ENCODE measurements at places on chromosomes 11 and 22.
A peak's percentile ranks its signal among the peaks of the same experiment; 100 is the strongest.

GRCh38 chr22:33272180-33272579 is 214.0 kb upstream of the SYN3 start:
- no peak for DNase-seq

DNA sequence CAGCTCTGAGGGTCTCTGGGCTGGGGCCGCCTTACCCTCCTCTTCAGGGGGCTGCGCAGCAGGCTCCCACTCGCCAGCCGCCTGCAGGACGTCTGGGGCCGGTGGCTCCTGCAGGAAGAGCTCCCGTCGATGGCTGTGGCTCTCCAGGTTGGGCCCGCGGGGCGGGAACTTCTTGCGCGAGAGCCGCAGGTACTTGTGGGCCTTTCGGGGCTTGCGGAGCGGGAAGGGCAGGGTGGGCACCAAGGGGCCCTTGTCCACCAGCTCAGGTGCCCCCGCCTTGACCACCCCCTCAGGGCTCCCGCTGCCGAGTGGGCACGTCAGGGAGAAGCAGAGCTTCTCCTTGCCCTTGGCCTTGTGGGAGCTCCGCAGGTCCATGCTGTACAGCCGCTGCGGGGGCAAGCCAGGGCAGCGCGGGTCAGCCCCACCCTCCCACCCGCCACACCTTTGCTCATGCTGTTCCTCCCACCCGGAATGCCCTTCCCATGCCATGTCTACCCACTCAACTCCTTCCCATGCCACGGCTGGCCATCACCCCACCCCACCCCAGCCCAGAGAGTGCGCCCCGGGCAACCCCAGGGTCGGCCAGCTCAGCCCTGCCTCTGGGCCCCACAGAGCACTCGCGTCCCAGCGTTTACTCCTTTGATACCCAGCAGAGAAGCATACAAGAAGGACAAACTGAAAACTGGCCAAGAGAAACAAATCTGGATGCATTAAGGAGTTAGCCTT is 18.0 kb downstream of the CBX7 start:
- DNase-seq: no peak

- DNase-seq: no peak
Measured at GRCh38 chr11:63920126-63920938, 3.4 kb upstream of the RCOR2 start.

- no peak for DNase-seq
Measured at GRCh38 chr11:26011474-26011873, 320.5 kb upstream of the ANO3 start.

DNA sequence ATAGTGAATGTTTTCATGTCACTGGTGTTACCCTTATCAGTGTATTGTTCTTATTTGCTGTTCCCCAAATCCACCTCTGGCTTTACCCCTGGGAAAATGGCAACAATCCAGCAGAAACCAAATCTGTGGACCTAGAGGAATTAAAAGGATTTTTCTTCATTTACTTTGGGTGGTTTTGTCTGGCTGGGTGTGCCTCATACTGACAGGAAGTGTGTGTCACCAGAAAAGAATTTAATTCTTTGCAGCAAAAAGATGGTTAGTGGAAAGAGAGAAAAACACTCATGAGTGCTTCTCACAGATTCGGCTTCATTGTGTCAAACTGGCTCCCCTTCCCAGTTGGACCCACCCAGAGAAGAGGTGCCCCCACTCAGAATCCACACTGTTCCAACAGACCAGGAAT is 38.9 kb downstream of the FZD4 start:
- DNase-seq: peak; percentile 62

GRCh38 chr11:32231909-32232493 is 141.1 kb downstream of the RCN1 start:
- peak; percentile 6 for DNase-seq

DNA sequence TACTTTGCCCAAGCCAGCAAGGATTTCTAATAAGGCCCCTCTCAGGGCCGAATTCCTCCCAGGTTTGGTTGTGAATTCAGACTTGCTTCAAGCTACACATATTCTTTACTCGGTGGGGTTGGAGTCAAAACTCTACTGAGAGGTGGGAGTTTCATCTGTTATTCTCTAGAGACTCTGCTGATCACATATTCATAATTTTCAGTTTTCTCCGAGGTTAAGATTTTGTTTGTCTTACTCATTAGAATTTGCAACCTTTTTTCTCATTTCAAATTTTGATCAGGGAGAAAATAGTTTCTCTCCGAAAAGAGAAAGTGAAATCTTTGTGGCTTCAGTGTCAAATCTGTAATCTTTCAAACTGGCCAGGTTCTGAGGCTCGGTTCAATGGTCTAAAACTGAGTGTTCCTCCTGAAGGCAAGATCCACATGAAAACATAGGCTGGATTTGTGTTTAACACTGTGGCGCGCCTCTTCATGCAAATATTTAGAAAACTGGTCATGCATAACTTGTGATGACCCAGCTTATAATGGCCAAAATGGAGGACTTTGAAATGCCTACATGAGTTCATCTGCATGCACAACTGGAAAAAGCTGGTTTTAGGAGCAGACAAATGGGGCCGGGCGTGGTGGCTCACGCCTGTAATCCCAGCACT is 21.5 kb upstream of the GSTP1 start:
- DNase-seq: no peak

GRCh38 chr22:37607010-37607934 is 1.4 kb upstream of the GGA1 start:
- DNase-seq: peak; percentile 89

GRCh38 chr11:8962841-8963240 is 1.4 kb downstream of the TMEM9B start:
- no peak for DNase-seq

DNA sequence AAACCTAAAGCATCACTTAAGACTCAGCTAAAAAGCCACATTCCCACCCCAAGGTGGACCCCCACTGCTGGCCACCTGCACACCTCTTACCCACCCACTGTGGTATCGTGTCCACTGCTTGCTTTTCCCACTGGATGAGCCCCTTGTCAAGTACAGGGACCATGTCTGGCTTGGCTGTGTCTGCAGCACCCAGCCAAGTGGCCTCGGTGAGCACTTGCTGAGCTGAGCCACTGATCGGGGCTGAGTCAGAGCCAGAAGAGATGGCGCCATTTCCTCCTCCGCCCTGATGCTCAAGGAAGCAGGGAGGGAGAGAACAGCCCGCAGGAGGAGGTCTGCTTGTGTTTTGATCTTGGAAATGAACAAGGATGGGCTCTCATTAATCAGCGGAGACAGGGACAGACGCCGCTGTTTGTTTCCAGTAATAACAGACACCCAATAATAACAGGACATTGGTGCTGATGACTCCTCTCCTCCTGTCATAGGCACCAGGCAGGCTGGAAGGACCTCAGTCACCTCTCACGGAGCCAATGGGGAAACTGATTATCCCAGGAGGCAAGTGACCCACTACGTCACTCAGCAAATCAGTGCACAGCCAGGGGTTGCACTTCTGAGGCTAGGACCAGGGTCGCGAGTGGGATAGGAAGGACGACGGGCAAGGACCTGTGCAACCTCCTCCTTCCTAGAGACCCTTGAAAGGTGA is 85.2 kb upstream of the RTL6 start:
- no peak for DNase-seq

GRCh38 chr11:134275534-134276395 is at the start of gene GLB1L3:
Gene GLB1L3 (plus strand): TSS chr11:134276379. CDS start chr11:134276741, 362 bp downstream.
- DNase-seq: no peak

GRCh38 chr22:35039625-35040024 is 26.3 kb upstream of the ISX start:
- no peak for DNase-seq

GRCh38 chr22:32319861-32320406 is 37.7 kb upstream of the RFPL3 start:
- DNase-seq: no peak

- no peak for DNase-seq
Measured at GRCh38 chr11:8584082-8584481, 9.9 kb downstream of the STK33 start.

- no peak for DNase-seq
Measured at GRCh38 chr11:111723595-111723994, 42.6 kb downstream of the PPP2R1B start.

- no peak for DNase-seq
Measured at GRCh38 chr11:57546869-57547475, 9.6 kb downstream of the SMTNL1 start.

DNA sequence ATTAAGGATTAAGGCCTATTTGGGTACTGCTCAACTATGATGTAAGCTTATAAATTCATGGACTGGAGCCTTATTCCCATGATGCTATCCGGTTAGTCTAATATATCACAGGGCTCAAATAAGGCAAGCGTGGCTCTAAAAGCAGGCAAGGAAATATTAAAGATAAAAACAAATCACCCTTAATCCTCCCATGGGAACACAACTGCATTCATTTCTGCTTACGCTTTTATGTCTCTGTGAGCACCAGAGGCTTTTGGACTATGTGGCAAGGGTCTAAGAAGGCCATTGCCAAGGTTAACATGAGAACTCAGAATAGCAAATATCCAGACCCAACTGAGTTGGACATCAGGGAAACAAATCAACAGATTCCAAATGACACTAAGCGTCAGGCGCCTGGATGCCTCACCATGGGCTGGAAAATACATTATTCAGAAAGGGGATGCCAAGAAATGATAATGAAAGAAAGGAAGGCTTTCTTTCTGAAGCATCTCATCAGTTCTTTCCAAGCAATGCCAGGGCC is 138.1 kb downstream of the SLC1A2 start:
- DNase-seq: no peak

DNA sequence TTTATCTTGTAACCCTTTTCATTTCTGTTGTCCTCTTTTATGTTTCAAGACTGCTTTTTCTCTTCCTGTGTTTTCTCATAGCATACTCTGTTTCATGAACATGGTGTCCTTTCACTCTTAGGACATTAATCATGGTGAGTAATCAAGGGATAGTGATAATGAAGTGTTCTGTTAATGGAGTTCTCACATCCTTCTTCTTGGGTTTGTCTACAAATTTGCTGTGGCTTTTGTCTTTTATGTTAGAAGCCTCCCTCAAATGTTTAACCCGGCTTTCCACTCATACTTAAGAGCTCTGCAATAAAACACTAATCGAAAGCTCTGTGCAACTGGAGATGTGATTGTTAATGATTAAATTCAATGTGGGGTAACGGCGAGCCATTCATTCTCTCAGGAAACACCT is 593.6 kb downstream of the NELL1 start:
- DNase-seq: no peak

GRCh38 chr22:45331486-45331885 is 21.8 kb downstream of the FAM118A start:
- DNase-seq: no peak

DNA sequence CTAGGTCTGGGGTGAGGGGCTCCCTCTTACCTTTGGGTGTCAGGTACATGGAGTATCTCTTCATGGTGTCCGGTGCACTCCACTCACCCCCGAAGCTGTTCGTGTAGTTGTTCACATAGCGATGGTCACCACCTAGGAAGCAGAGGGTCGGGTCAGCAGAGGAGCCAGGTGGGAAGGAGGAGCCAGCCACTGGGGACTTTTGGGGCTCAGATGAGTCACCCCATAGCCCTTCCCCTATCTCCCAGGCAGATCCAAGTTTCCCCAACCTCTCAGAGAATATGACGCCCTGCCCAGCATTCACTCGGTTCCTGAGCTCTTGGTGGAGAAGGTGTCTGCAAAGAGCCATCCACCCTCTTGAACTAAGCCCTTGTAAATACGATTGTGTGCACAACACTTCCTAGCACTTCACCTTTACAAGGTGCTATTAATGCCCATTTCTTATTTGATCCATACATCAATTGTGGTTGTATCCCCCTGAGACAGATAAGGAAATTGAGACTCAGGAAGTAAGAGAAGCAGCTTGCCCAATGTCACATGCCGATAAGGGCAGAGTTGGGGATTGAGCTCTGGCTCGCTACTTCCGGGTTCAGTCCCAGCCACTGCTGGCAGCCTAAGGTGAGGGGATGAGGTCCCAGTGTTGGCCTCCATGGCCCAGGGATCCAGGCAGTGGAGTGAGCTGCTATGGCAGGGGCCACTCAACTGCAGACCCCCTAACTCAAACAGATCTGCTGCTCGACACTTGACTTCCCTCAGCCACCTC is 14.8 kb downstream of the TRIM29 start:
- DNase-seq: no peak

DNA sequence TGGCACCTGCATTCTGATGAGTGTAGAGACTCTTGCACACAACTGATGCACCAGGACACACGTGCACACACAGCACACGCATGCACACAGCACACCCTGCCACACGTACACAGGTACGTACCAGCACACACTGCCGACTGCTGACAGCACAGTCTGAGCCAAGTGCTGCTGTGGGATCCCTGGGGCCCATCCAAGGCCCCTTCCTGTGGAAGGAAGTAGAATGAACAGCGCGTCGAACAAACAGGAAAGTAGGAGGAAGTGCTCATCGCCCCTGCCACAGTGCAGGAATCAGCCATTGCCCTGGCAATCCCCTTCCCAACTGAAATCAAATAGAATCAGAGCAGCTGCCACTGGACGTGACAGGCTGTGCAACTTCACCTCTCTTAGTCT is 57.9 kb downstream of the CD82 start:
- no peak for DNase-seq

- DNase-seq: peak; percentile 46
Measured at GRCh38 chr11:35618497-35619115, 346 bp downstream of the FJX1 start.

DNA sequence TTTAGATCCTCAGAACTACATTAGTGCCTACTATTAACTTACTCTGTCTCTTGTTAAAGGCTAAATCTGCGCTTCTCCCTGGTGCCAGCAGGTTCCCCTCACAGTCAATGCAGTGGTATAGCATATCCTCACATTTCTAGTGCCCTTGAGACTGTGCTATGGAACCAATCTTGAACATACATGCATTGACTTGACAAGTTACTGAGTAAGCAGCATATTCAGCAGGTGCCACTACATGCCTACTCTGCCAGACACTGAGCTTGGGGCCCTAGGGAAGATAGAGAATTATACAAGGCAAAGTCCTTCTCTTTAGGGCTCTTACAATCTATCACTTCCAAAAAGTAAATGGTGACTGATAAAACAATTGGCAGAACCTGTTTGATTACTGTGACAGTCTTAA is 3.2 kb downstream of the FUT4 start:
- DNase-seq: no peak

DNA sequence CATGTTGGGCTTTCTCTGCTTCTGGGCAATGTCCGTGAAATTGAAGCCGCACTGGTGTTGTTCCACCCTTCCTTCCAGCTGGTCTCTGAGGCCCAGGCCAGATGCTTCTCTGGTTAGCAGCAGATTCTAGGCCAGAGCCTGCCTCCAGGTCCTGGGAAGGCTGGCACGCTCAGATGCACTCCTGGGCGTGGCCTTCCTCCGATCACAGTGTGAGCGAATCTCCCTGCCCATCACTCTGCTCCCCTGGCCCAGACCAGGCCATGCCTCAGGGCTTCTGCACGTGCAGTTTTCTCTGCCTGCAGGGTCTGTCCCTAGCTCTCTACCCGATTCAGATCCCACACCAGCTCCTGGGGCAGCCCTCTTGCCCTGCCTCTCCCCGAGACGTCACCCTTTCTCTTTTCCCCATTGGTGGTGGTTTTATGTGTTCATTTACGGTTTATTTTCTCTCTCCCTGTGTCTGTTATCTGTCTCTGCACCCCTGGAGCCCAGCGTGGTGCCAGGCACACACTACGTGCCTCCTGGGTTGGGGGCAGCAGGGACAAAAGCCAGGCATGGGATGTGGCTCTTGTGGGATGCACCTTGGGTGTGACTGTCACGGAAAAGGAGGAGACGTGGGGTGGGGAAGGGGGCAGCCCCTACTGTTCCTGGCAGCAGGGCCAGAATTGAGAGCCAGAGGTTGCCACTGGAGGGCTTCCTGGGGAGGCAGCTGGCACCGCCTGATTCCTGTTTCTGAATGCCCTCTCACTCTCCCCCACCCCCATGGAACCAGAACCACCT is 66.0 kb downstream of the KCNQ1 start:
- no peak for DNase-seq
